ENCODE measurements at places on chromosomes 5 and 9.
A peak's percentile ranks its signal among the peaks of the same experiment; 100 is the strongest.

DNA sequence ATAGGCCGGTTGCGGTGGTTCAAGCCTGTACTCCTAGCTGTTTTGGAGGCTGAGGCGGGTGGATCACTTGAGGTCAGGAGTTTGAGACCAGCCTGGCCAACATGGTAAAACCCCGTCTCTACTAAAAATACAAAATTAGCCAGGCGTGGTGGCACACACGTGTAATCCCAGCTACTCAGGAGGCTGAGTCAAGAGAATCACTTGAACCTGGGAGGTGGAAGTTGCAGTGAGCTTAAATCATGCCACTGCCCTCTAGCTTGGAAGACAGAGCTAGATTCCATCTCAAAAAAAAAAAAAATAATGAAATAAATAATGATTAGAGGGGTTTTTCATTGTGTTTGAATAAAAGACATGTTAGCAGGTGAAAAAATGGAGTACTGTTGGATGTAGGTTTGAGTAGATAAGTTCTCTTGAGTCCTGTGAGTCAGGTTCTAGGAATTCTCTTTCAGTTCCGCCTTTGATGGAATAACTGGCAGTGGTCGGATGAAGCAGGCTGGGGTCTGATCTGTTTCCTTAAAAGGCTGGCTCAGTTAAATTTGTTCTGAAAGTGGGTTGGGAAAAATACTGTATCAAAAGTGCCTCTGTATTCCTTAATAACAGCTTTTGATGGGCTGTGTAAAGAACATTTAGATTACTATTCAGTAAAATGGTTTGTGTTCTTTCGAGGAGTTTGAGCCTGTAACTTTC, 73.2 kb downstream of the AOPEP start:
- no peaks in the 10 kb centered on the region for H3K27me3 ChIP-seq
- peaks cover 16% of the 10 kb centered on the region for H3K36me3 ChIP-seq
- H3K4me1 ChIP-seq: peaks cover 30% of the 10 kb centered on the region

DNA sequence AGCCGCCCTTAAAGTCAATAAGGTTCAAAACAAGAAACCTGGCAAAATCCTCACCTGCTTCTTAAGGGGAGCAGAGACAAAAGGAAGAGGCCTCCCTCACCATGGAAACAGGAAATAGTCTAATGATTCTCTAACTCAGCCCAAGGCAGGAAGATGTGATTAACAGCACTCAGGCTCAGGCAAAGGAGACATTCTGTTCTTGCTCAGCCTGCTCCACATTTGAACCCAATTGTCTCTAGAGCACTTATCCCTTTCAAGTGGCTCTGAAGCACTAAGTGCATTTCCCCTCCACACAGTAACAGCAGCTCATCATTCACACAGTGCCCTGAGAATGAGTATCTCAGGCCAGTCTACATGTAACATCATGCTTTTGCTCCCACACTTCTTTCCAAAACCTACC, 72.3 kb downstream of the NIPSNAP3B start:
- no peak overlapping the region for H3K27ac ChIP-seq
- no peaks in the 10 kb centered on the region for H3K27me3 ChIP-seq
- no peaks in the 10 kb centered on the region for H3K36me3 ChIP-seq
- DNase-seq: no peak
- no peak overlapping the region for H3K4me3 ChIP-seq

GRCh38 chr9:138052635-138053320, 175.2 kb downstream of the CACNA1B start:
- H3K4me1 ChIP-seq: no peaks in the 10 kb centered on the region
- no peak overlapping the region for H3K4me3 ChIP-seq
- DNase-seq: no peak
- H3K27ac ChIP-seq: no peak overlapping the region
- no peaks in the 10 kb centered on the region for H3K36me3 ChIP-seq

DNA sequence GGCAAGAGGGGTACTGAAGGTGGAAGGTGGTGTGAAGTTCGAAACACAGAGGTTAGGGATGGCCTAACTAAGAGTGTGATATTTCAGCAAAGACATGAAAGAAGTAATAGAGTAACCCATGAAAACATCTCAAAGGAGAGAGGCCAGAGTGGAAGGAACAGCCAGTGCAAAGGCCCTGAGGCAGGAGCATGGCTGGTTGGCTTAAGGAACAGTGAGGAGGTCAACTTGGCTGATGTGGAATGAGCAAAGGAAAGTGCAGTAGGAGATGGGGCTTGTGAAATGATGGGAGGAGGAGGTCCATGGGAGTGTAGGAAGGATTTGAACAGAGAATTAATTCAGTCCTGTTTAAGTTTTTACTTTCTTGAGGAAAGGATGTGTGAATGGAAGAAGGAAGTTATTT, 178.3 kb upstream of the ZNF608 start:
- H3K36me3 ChIP-seq: no peaks in the 10 kb centered on the region
- H3K4me1 ChIP-seq: no peaks in the 10 kb centered on the region
- H3K4me3 ChIP-seq: no peak overlapping the region
- no peak for DNase-seq
- H3K27me3 ChIP-seq: no peaks in the 10 kb centered on the region

DNA sequence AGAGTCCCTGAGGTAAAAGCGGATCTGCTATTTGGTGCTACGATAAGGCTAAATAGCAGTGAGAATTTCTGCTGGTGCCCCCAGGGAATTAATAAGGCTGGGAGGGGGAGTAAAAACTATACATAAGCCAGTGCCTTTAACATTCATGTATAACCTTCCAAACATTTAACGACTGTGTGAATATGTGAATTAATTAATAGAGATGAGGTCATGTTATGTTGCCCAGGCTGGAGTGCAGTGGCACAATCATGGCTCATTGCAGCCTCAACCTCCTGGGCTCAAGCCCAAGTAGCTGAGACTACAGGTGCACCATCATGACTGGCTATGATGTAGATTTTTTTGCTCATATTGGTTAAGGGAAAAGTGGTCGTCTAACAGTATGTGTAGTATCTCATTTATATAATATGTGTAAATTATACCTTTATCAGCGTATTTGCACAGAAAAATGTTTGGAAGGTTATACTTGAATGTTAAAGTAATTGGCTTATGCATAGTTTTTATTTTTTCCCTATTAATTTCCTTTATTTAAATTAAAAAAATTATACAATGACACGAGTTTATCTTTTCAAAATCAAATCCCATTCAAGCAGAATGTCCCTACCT, 64.6 kb downstream of the EHMT1 start:
- no peak overlapping the region for H3K4me3 ChIP-seq
- peaks cover 1% of the 10 kb centered on the region for H3K4me1 ChIP-seq
- no peaks in the 10 kb centered on the region for H3K27me3 ChIP-seq
- H3K27ac ChIP-seq: no peak overlapping the region
- H3K36me3 ChIP-seq: peaks cover 4% of the 10 kb centered on the region

GRCh38 chr9:660227-660626, 181.3 kb upstream of the DMRT1 start:
- H3K27ac ChIP-seq: no peak overlapping the region
- H3K27me3 ChIP-seq: peaks cover 6% of the 10 kb centered on the region
- no peak for DNase-seq
- no peak overlapping the region for H3K4me3 ChIP-seq
- H3K4me1 ChIP-seq: no peaks in the 10 kb centered on the region

DNA sequence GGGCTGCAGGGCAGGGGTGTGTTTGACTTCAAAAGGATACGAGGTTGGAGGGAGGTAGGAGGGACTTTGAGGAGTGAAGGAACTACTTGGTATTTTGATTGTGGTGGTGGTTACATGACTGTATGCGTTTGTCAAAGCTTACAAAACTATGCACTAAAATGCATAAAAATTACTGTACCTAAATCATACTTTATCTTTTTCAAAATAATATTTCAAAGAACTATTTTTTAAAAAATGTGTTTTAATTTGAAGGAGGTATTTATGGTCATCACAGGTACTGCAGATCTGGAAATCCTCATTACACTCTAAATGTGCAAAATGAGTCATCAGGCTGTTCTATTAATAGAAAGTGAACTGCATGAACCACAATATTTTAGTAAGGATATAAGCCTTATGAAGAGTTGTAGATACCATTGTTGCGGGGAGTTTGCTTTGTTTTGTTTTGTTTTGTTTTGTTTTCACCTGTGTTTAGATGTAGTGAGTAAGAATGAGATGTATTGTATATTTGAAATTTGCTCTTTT, 116.9 kb downstream of the ARRDC3 start:
- peaks cover 31% of the 10 kb centered on the region for H3K4me1 ChIP-seq
- DNase-seq: no peak
- no peak overlapping the region for H3K27ac ChIP-seq
- no peaks in the 10 kb centered on the region for H3K36me3 ChIP-seq
- peak overlapping the region; percentile 11 for H3K4me3 ChIP-seq
- H3K27me3 ChIP-seq: peaks cover 16% of the 10 kb centered on the region

GRCh38 chr5:180103487-180104167, 32.1 kb upstream of the RNF130 start:
- no peaks in the 10 kb centered on the region for H3K27me3 ChIP-seq
- no peaks in the 10 kb centered on the region for H3K36me3 ChIP-seq
- no peak for DNase-seq
- no peak overlapping the region for H3K27ac ChIP-seq

- no peak overlapping the region for H3K4me3 ChIP-seq
- H3K36me3 ChIP-seq: peaks cover 7% of the 10 kb centered on the region
Observed at GRCh38 chr9:37876376-37876775, 27.6 kb downstream of the SLC25A51 start.

DNA sequence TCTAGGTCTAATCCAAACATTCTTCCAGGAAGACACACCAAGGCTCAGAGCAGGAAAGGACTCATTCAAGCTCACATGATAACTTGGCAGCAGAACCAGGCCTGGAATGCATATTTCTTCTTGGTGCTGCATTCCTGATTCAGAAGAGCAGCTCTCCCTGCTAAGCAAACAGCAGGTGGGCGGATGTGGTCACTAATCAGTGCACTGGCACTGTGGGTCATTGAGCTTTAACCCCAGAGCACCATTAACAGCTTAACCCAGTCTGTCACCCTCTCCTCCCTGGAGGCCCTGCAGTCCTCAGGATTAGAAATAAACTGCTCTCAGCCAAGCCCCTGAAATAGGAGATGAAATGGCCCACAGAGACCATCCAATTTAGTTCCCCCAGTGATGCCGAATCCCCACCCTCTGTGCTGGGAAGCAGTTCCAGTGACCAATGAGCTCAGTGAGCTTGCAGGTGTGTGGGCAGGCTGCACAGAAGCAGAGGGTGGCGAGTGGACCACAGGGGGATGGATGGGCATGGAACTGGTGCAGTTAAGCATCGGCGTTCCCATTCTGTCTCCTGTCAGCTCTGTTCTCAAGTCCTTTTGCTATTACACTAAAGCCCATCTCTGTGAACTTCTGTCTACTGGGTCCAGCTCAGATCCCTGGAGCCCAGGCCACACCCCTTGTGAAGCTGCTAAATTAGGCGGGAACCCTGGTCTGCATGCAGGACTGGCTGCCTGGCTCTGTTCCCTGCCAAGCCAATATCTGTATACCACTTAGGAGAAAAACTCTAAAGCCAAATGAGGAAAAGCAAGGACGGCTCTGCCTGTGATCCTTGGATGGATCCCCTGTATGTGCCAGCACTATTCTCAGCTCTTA, 16.6 kb upstream of the MEGF9 start:
- no peak overlapping the region for H3K4me3 ChIP-seq
- no peak overlapping the region for H3K27ac ChIP-seq
- H3K4me1 ChIP-seq: peaks cover 14% of the 10 kb centered on the region
- H3K36me3 ChIP-seq: no peaks in the 10 kb centered on the region
- no peak for DNase-seq
- no peaks in the 10 kb centered on the region for H3K27me3 ChIP-seq

- no peak overlapping the region for H3K27ac ChIP-seq
- H3K36me3 ChIP-seq: peaks cover 41% of the 10 kb centered on the region
- no peak overlapping the region for H3K4me3 ChIP-seq
- H3K27me3 ChIP-seq: no peaks in the 10 kb centered on the region
- DNase-seq: no peak
Observed at GRCh38 chr5:39020458-39020857, 53.7 kb downstream of the RICTOR start.

GRCh38 chr5:134440201-134440755, 28.6 kb upstream of the CDKN2AIPNL start:
- no peak overlapping the region for H3K27ac ChIP-seq
- H3K27me3 ChIP-seq: peaks cover under 1% of the 10 kb centered on the region
- H3K4me1 ChIP-seq: peaks cover 14% of the 10 kb centered on the region
- no peak for DNase-seq
- no peak overlapping the region for H3K4me3 ChIP-seq

DNA sequence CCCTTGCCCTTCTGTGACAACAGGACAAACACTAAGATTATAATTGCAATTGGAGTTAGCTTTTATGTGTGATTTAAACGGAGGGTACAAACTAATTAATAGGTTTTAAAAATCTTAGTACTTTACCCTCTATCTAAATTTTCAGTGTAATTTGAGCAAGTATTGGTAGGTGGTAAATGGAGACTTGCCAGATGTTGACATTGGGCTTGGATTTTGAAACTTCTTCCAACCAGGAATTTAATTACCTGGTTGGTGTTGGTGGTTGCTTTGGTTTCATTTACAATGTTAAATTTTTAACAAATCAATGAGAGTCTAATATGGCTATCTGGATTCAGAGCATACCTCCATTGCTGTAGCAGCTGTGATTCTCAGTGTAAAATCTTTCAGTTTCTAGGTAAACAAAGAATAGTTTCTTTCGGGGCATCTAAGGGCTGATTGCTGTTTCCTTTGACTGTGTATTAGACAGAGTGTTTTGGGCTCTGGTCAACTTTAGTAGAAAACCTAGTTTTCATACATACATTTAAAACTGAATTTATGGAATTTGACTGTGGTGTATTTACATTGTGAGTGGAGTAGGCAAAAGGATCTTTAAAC, 1.9 kb downstream of the DAPK1 start:
- no peaks in the 10 kb centered on the region for H3K36me3 ChIP-seq
- H3K27me3 ChIP-seq: peaks cover 46% of the 10 kb centered on the region
- no peak overlapping the region for H3K27ac ChIP-seq
- H3K4me1 ChIP-seq: peaks cover 10% of the 10 kb centered on the region

DNA sequence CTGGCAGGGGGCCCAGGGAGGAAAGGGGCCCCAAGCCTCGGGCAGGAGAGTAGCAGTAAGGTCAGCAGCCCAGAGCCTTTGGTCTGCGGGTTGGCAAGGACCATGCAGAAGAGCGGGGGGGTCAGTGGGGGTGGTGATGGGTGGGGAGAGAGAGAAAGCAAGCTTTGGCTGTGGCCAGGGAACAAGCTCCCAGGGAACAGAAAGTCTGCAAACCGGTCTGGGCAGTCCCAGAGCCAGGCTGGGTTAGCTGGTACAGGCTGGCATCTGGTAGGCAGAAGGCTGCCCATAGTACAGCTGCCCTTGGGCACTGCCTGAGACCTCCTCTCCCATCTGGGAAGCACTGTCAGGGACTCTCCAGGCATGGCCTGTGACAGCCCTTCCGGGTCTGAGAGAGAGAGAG, 10.5 kb upstream of the EPB41L4B start:
- DNase-seq: no peak
- no peaks in the 10 kb centered on the region for H3K4me1 ChIP-seq
- H3K4me3 ChIP-seq: no peak overlapping the region
- no peaks in the 10 kb centered on the region for H3K36me3 ChIP-seq
- no peak overlapping the region for H3K27ac ChIP-seq

DNA sequence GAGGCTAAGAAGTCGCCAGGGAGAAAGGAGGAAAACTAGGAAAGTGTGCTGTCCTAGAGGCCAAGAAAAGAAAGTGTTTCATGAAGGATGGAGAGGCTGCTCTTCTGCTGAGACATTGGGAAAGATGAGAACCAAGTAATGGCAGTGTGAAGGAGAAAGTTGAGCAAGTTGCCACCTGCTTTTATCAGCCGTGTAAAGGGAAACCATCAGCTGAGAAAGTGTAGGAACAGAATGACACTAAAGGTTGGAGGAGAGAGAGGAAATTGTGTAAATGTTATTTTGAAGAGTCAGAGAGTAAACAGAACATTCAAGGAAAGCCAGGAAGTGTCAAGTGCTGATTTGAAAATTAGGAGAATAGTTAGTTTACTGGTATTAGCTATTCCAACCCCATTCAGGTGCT, 125.0 kb downstream of the CEMIP2 start:
- H3K4me1 ChIP-seq: peaks cover 58% of the 10 kb centered on the region
- no peak overlapping the region for H3K4me3 ChIP-seq

Data from activated T-helper 1 cell treated with anti-CD3 and anti-CD28 coated beads, Interleukin-12 subunit alpha, Interleukin-12 subunit beta, Interleukin-2, Interleukin-4 antibody, amounts not matched to agents 30 ng/mL and 10 ng/mL and 1 ng/mL, durations not matched to agents 14 hours and 24 hours and 36 hours (primary cell).